Tibial artery (tissue), 4 donors: ENCODE measurements at places on chromosomes 4 and X.

DNA sequence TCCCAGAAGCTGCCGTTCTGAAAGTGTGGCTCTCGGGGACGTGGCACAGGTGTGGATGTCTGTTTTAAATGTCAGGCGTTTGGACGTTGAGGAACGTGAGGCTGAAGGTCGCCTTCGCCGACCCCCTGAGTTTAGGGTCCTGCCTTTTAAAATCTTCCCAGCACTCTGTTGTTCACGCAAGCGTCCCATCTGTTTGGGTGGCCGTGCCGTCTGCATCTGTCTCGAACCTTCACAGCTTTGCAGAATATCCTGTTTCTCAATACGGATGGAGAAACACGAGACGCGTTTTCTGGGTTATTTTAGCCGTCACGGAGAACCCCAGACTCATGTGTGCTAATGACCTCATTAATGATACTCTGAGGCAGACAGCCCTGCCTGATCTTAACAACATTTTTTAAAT is 31.5 kb downstream of the SHOX start:
- no peak for DNase-seq

DNA sequence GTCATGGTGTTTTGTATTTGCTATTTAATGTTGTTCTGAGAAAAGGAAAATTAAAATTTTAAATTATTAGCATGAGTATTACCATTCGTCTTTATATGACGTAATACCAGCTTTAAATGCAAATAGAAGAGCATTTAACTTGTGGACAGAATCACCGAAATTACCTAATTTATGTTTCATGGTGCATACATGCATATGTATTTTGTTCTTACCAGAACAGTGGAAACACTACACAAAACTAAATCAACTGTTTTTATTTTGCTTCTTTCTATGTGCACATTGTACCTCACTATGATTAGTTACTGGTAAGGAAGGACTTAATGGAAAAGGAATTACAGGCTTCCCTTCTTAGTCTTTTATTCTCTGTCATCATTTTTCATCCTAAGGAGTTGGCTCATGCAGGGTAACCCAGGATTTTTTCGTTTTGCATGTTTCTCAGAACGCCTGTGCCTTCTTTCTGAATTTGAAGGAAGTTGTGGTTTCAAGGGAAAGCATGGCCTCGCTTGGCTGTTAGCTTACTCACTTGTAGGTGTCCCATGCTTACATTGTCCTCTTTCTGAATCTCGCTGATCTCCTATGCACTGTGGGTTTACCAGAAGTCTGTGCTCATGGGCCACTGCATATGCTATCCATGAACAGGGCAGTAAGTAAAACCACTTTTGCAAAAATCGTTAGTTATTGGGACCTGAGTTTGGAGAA is 300.0 kb upstream of the PUDP start:
- DNase-seq: no peak

DNA sequence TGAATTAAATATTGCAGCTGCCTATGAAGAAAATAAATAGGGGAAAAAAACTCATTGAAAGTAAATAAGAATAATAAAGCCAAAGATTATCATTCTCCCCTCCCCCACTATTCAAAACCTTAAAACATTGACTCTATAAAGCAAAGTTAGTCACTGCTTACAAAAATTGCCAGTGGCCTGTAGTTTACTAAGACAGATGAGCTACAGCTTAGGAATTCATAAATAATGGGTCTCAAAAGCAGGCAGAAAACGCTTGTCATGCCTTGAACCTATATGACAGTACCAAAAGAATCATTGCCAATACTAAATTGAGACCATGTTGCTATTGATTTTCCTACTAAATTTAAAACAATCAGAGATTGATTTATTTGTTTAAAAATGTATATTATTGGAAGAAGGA is 78.9 kb downstream of the SLC10A7 start:
- no peak for DNase-seq

DNA sequence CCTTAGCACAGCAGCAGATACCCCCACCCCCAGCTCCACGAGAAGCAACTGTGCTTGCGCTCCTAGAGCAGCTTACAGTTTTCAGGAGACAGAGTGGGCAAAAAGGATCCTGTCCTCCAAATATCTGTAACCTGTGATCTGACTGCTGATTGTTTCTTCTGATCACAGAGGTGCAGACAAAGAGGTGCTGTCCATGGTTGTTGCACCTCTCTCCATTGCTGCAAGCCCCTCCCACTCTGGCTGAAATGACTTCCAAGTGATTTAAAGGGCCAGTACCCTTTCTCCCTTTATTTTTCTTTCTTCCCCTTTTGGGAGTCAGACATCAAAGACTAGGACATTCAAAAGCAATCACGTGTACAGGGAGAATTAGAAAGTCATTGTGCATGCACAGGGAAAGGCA is 205.3 kb upstream of the GEMIN8 start:
- no peak for DNase-seq

DNA sequence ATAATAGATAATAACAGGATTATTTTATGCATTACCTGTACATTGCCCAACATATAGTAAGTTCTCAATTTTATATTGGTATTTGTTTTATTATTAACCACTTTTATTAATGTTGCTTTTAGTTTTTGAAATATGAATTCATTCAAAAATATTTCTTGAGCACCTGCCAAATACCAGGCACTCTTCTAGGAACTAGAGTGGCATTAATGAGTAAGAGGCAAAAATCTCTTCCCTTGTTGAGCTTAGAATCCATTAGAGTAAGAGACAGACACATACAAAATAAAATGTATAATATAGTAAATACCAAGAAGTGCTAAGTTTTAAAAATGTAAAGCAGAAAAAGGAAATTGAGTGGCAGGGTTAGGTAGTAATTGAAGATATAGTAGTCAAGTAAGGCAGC is 45.8 kb downstream of the TET2 start:
- no peak for DNase-seq

DNA sequence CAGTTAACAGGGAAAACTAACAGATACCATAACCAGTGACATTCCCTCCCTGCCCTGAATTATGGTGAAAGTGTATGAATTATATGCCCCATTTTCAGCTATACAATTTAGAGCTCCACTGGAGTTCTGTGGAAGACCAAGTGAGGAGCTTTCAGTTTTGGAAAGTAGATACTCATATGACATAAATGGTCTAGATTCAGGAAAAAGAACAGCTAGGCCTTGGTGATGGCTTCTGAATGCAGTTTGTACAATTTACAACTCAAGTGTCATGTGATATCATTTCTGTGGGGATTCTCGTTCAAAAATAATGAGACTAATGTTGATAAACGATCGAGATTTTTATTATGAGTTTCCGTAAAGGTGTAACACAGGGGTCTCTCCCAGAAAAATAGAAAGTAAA is 8.2 kb upstream of the SEC24B start:
- no peak for DNase-seq

DNA sequence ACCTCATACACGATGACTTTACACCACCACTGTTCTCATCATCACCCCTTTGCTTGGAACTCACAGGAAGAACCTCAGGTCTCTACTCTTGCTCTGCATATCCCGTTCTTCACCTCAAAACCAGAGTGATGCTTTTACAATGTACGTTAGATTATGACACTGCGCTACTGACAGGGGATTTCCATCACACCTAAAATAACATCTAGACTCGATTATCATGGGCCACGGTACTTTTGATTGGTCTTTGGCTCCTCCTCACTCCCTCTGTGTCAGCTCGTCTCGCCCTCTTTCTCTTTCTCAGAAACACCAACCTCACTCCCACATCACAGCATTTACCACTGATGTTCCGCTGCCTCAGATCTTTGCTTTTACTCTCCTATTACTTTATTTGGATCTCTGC is 172.4 kb downstream of the TLL1 start:
- DNase-seq: no peak

DNA sequence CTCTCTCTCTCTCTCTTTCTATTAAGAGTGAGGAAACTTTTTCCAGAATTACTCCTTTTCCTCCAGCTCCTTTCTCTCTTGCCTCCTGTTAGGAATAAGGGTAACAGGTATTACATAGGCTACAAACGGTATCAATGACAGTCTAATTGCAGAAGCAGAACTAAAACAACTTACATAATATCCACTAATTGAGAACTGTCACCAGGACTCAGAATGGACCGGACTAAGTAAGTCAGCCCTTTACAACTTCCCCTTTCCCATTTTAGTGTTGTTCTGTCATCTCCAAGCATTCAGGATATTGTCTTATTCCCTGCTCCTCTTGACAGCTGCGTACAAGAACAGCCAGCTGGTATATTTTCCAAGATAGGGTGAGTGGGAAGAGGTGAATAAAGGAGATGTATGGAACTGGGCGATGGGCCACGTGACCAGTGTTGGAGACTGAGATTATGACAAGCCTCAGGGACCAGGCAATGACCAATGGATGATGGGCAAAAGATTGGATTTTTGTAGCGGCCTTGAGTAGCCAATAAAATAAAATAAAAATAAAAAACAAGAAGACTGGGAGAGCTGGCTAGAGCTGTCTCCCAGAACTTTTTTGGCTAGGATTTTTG is 2.3 kb upstream of the FNIP2 start:
- no peak for DNase-seq

DNA sequence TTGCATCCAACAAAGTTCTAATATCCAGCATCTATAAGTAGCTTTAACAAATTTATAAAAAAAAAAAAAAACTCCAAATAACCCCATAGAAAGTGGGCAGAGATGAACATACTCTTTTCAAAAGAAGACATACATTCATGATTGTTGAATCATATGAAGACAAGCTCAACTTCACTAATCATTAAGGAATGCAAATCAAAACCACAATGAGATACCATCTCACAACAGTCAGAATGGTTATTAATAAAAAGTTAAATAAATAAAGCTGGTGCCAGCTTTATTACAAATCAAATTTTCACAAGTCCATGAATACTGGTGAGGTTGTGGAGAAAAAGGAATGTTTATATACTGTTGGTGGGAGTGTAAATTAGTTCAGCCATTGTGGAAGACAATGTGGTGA is 592.0 kb downstream of the IQCM start:
- no peak for DNase-seq
